ENCODE measurements at places on chromosomes 6 and 20.

GRCh38 chr20:10563935-10564492 lies 109.8 kb downstream of the JAG1 start:
- no peak for DNase-seq

DNA sequence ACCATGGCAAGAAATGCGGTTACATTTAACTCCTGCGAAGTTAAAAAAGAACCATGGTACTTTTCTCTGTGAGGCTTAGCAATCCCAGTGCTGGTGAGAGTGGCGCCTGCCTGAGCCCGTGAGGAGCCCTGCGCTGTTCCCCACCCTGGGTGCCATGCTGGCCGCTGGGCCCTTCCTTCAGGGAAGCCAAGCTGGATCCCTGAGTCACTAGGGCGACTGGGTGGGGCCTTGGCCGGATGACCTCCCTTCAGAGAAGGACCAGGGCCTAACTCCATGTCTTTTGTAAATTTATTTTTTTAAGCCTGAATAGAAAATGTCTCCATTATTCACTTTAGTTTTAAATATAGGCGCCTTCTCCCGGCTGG lies 209.1 kb downstream of the ERMARD start:
- no peak for DNase-seq

- DNase-seq, result no peak
Measured at GRCh38 chr20:23727016-23727415, 23.7 kb downstream of the CST1 start.

DNA sequence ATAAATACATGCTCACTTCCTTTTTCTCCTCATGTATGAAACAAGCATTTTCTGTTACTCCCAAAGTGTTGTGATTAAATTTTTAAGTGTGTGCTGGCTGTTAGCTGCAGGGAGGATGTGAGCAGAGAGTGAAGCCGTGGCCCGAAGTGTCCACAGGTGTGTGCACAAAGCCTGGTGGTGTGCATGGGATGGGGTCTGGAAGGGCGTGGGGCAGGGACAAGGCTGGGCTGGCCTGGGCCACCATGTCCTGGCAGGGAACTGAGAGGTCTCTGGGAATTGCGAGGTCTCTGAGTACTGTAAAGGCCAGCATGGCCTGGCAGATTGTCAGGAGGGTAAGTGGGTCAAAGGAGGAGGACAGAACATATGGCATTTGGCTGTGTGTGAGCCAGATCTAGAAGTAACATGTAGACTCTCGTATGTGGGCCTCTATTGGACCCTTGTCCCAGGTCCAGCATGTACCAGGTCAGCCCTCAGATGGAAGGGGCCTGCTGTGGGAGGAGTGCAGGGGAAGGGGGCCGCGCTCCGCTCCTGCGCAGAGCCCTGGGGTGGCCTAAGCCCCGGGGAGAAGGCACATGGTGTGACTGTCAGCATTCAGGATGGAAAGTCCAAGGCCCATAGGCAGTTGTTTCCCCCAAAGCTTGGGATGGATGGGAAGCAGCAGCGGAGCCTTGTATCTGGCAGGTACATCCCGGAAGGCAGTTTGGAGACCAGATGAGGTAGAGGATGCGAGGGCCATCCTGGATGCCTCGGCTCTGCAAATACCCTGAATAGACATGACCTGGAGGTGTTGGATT lies 45.1 kb upstream of the PHACTR3 start:
- no peak for DNase-seq

GRCh38 chr6:99136488-99136887 lies 188.7 kb upstream of the FBXL4 start:
- no peak for DNase-seq

DNA sequence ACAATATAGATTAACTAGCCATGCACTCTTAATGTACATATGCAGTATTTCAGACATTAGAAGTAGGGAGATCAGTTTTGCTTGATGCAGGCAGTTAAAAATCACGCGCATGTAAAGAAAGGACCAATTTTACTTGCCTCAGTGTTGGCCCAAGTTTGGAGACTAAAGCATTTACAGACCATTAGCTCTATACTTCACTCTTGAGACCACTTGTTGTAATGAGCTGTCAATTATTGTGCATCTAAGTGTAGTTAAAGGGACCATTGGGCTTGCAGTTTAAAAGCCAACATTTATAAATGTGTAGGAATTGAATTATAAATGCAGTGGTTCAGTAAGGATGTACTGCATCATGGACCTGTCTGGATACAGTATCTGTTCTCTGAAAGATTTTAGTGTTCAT lies 53.7 kb downstream of the PLCB4 start:
- DNase-seq, result no peak

DNA sequence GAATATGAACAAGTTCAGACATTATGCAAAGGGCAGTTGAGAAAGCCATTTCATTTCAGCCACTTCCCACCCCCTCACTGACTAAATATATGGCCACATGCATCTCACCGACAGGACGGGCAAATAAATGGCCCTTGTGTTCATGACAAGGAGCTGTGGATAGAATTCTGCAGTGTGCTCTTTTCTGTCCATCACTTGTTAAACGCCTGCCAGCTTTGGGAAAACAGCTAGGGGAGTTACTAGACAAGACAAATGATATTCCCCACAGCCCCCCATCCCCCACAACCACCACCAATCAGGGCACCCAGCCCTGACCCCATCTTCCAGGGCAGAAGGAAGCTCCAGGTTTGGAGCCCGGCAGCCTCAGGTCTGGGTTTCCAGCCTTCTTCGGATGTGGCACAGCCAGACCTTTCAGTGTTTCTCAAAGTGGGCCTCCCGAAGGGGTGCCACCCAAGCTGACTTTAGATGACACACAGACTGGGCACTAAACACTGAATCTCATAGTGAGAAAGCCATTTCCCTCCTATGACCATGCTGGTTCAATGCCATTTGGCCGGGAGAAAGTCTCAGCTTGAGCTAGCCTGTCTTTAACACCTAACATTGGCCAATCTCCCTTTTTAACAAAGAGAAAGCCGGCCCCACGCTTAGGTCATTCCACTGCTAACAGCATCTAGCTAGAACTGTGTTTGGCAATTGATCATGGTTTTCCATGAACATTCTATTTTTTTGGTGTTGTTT lies 4.0 kb upstream of the RIPOR3 start:
- DNase-seq, result no peak

DNA sequence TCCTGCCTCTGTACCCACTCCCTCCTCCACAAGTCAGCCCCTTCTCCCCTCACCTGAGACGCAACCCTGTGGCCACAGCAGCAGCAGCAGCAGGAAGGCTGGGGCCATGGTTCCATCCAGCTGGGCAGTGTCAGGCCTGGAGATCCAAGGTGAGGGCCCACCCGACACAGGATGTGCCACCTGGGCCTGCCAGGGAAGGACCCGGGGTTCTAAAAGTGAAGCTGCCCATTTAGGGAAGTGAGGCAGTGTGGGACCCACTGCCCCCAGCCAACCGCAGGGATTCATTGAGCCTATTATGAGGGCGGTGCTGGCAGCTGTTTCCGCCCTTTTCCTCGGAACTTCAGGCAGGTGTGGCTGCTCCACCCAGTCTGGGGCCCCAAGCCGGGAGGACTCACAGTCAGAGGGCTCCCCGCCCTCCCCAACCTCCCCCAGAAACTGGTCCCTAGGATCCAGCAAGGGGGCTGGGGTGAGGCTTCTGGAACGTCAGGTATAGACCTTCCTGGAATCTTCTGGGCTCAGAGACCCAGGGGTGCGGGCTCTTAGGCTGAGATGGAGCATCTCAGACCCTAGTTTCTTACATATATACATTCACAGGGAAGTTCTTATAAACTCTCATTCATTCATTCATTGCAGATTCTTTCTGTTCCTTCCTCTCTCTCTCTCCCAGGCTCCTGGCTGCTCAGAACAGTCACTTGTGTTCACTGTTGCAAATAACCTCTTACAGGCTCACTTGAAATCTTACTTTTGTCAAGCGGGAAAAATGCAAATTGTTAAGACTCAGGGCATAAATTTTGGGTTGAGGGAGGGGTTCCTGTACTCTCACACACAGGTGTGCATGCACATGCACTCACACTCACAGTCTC lies at the start of gene TREML2:
TSS of gene TREML2 (minus strand) at position 249 of the 863 bp plus-strand sequence. CDS start at position 108, 141 bp downstream.
- no peak for DNase-seq

DNA sequence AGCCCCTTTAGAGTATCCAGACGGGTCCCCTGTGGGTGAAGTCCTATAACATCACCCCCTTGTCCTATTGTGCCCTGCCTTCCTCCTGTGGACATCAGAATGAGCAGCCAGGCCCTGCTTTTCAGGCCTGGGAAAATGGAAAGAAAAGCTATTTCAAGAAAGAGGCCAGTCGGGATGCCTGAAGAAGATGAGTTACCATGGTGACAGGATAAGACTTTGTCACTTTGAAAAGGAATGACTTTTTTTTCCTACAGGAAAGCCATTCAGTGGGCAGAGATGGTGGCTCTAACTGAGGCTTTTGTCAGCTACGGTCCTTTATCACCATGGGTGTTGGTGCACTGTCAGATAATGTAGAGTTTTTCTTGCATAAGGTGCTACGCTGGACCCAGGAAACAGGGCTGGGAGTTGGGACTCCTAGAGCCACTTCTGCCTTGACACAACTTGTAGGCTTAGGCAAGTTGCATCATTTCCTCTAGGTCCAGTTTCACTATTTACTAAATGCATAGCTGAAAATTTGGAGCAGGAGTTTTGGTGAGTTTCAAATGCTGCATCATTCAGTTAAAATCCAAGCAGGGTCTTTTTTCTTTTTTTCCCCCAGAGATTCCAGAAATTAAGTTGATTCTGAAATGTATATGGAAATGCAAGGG lies 293.6 kb upstream of the PRND start:
- no peak for DNase-seq

DNA sequence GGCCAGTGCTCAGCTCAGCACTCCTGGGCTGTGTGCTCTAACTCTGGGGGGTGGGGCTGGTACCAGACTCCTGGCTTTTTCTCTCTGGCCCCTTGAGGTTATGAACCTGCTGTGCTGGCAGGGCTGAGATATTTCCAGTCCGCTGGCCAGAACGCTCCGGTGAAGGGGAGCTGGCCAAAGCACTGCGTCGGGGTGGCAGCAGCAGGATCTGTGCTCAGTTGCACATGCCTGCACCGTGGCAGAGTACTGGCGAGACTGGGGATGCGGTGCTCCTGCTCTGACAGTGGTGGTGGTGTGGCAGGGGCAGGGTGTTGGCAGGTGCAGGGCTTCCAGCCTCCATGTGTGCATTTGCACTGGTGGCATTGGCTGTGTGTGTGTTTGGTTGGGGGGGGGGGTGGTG lies 374.4 kb downstream of the PHF3 start:
- no peak for DNase-seq

DNA sequence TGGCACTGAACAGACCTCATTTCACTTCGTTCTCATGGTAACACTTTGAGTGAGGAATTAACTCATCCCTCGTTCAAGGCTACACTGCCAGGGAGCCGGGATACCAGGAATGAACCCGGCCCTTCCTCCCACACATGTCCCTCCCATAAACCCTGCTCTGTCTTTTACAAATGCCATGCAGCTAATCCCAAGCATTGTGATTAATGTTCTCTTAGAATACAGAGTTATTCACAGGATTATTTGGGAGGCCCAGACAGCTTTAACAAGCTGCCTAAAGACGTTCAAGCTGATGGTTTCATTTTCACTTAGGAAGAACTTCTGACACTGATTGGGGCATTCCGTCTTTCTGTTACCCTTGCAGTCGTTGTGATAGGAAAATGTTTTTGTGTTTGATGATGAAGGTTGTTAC lies 42.5 kb upstream of the CD83 start:
- no peak for DNase-seq

DNA sequence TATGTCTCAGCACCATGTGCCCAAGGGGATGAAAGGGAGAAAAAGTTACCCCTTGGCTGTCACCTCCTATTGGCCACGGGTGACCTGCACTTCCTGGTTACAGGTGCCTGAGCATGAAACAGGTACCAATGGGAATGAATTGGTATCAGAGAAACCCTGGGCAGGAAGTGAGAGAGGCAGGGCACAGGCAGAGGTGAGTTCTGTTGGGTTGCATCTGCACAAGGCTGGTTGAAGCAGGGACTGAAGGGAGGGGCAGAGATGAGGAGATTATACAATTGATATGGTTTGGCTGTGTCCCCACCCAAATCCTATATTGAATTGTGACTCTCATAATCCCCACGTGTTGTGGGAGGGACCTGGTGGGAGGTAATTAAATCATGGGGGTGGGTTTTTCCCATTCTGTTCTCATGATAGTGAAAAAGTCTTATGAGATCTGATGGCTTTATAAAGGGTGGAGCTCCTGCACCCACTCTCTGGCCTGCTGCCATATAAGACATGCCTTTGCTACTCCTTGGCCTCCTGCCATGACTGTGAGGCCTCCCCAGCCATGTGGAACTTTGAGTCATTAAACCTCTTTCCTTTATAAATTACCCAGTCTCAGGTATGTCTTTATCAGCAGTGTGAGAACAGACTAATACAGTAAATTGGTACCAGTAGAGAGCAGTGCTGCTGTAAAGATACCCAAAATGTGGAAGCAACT lies 291.8 kb downstream of the LRFN2 start:
- DNase-seq, result no peak

DNA sequence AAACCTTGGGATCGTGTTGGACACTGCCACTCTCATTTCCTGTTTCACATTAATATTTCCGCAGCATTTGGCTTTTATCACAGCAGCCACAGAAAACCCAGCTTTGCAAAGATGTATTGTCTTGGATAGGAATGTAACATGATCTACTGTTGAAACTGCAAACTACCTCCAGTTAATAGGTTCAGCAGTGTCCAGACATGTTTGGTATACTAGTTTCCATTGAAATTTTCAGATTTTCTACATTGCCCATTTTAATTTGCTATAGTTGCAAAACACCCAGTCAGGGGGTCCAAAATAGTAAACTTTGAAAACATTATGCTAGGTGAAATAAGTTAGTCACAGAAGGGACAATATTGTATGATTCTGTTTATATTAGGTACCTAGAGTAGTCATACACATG lies 3.3 kb downstream of the ANKRD6 start:
- no peak for DNase-seq
